ENCODE measurements at places on chromosomes 3 and 15.

DNA sequence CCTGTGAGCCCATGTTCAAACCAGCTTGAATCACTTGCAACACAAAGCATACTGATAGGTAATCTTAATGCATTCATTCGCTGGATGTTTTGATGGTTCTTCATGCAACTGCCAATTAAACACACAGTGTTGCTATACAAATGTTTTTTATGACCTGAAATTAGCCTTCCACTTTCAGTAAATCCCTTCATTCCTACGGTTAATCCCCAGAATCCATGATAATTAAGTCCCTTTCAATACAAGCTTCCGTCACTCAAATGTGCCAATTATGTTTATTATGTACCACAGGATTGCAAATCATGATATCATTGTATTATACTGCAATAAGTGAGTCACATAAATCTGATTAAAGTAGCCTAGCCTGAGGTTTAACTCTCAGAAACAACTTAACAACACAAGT lies 14.5 kb upstream of the LYZL4 start:
- no peak for DNase-seq

DNA sequence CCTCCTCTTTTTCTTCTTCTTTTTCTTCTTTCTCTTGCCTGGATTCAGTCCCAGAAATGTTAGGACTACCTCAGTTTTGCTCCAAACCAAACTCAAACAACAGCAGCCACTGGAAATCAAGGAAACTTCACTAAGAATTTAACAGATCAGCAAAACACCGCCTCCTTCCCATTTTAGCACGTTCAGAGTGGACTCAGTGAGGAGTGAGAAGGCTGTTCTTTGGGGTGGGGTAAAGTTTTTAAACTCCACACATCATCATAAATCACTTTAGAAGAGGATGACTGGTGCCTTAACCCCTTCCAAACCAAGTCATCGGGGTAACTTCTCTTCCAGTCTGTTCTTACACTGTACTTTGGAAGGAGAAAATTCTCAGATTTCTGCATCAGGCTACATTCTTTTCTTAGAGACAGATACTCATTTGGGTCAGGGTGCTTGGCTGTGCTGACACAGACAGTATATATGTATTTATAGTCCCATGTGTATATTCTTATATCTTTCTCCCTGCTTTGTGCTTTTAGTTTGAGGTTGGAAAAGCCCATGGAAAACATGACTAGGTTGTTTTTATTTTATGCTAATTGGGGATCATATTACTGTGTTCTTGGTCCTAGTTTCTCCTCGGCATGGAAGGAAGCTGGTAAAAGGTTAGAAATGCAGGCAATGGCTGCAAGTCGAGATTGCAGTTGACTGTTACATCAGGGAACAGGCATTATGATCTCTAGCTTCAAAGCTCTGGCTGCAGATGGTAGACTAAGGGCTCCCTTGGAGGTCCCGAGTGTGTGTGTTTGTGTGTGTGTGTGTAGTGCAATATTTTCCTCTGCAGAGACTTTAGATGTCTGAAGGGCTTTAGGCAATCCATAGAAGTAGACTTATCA lies at the start of gene CCDC80:
Gene CCDC80 (minus strand): TSS at position 214 of the 872 bp plus-strand sequence. CDS start 1,238 bp downstream, outside the sequence.
- no peak for DNase-seq

DNA sequence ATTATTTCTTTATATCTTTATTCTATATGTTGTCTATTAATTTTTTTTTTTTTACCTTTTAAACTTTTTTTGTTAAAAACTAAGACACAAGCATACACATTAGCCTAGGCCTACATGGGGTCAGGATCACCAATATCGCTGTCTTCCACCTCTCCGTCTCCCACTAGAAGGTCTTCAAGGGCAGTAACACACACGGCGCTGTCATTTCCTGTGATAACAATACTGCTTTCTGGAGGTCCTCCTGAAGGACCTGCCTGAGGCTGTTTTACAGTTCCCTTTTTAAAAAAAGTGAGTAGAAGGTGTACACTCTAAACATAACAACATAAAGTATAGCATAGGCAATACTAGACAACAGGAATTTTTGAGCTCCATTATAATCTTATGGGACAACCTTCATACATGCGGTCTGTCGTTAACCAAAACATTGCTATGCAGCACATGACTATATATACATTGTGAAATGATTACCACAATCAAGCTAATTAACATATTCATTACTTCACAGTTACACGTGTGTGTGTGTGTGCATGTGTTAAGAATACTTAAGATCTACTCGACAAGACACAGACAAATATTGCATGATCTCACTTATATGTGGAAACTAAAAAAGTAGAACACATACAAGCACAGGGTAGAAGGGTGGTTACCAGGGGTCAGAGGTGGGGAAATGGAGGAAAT lies 20.8 kb downstream of the RAB6B start:
- DNase-seq: no peak

- no peak for DNase-seq
Measured at GRCh38 chr3:107013641-107014040, 363.6 kb upstream of the CCDC54 start.

DNA sequence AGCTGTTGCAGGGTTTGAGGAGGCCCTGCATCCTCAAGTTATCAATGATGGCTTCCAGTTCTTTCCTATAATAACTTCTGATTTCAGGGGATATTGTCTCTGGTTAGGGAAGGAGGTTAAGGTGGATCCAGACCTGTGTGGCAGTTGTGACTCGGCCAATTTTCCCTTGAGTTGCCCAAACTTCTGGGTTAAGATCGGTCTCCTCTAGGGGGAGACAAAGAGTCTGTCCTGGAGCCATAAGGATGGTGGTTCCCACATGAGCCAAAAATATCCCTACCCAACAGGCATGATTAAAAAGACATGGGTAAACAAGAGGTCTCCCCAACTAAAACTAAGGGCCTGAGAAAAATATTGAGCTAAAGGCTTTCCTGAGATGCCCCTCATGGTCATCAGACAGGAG lies 227.5 kb upstream of the MDFIC2 start:
- no peak for DNase-seq

DNA sequence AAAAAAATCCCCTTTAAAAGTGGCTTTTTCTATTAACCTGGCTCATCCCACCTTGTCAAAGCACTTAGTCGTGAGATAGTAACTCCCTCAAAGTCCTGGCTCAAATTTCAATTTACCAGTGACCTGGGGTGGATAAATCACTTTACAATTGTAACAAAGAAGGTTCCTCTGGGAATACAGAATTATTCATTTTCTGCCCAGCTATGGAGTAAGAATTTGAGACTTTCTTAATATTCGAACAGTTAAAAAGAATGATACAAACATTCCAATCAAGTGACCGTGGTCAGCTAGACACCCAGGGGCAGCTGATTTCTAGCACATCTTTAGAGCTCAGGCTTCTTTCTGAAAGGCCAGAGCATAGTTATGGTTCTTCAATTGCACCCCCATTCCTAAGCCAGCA lies 291.0 kb upstream of the TGFBR2 start:
- no peak for DNase-seq

GRCh38 chr3:52710512-52710911 lies 4.6 kb downstream of the SPCS1 start:
- DNase-seq: no peak

DNA sequence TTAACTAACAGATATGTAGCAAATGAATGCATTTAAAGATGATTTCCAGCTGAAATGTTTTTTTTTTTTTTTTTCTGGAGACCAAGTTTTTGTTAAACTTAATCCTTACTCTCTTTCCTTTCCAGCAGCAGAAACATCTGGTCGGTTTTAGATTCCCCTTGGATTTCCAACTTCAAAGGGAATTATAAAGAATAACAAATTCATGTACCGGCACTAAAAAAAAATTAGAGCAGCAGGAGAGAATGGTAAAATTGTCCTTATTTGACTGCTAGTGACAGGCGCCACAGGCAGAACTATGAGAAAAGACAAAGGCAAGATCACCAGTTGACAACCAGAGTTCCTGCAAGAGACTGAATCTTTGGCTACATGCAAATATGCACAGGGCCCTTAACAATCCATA lies 393.3 kb downstream of the TIGIT start:
- no peak for DNase-seq

DNA sequence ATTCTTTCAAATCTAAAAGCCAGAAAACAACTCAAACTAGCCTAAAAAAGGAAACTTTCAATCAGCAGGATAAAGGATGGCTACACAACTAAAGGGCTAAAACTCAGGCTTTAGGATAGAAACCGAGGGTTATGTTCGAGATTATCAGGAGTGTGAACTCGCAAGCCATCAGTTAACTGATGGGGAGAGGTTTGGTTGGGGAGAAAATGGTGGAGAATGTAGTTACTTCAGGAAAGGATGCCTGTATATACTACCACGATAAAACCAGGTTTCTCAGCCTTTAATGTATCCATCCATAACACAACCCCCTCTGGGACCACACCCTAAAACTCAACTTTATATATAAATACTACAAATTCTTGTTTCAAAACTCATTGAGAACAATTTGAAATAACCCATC lies 22.2 kb downstream of the TRA2B start:
- DNase-seq: no peak

DNA sequence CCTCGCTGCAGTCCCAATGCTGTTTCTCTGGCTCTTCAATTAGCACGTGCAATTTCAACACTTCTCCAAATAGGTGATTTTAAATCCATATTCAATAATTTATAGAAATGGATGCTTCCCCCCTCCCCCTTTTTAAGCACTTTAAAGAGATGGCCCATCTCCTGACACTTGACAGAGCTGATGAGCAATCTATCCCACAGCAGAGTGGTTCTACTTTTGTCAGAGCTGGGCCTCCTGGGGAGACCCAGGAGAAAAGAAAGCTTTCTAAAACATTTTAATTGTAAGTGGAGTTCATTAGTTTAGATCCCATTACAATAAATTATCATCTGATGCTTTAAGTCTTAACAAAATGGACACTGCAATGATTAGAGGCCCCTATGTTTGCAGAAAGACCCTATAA lies 127.7 kb downstream of the SHQ1 start:
- no peak for DNase-seq

DNA sequence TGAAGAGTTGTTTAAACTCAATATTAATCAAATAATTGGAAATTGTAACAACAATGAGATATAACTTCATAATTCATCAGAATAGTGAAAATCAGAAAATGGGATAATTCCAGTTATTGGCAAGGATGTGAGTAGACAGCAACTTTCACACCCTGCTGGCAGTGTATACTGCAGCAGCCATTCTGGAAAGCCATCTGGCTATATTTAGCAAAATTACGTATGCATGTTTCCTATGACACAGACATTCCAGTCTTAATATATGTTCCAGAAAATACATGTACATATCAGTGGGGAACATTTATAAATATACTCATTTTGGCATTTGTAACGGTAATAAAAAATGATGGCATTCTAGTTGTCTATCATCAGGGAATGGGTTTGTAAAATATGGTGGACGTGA lies 564.1 kb downstream of the GBE1 start:
- DNase-seq: no peak

GRCh38 chr3:79555655-79556054 lies 212.1 kb downstream of the ROBO1 start:
- DNase-seq: no peak

DNA sequence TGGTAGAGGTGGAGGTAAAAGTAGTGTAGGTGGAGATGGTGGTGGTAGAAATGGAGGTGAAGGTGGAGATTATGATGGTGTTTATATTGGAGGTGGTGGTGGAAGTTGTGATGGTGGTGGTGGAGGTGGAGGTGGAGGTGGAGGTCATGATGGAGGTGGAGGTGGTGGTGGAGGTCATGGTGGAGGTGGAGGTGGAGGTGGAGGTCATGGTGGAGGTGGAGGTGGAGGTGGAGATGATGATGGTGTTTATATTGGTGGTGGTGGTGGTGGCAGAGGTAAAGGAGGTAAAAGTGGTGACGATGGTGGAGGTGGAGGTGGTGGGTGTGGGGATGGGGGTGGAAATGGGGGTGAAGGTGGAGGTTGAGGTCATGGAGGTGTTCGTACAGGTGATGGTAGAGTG lies 107.8 kb downstream of the ASB7 start:
- DNase-seq: no peak

DNA sequence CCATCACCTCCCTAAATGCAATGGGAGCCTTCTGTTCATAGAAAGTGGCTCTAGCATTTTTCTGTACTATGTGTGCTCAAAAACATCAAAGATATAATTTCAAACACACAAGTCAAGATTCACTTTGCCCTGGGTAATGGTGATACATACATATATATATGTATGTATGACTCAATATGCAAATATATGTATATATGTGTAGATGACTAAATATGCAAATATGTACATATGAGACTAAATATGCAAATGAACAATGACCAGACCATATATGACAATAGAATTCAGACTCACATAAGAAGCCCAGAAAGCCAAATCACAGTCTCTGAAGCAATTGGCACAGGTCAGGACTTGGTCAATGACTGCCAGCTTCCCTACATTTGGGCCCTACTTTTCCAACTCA lies 36.9 kb upstream of the SNRK start:
- DNase-seq: no peak

GRCh38 chr3:180909369-180910127 lies 2.9 kb upstream of the FXR1 start:
- no peak for DNase-seq

- no peak for DNase-seq
Measured at GRCh38 chr3:111882799-111883198, 23.7 kb downstream of the PHLDB2 start.

DNA sequence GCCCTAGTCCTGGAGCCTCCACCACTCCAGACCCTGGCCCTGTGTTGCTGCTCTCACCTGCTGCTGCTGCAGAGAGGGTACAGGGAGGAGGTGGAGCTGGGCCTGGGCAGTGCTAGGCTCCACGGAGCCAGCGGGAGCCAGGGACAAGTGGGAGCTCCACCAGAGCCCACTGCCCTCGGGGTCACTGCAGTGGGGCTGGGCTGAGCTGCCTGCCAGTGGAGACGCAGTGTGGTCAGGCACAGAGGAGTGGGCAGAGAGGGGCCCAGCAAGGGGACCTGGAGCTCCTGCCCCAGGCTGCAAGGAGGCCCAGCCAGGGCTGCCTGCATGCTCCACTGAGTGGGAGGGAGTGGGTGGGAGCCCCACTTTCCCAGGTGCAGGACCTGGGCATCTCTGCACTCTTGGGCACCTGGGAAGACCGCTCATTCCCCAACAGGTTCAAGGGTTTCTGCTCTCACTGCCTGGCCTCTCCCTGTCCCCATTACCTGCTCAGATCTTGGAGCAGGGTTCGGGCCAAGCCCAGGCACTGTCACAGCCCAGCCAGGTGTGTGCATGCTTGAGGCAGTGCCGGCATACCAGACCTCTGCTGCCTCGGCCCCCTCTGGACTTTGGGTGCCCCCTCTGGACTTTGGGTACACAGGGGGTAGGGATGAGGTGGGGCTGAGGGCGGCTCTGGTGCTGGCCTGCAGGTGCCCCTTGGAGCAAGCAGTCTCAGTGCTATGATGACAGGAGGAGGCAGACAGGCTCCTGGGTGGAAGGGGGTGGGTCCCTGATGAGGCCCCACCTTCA lies 308.0 kb downstream of the DOCK3 start:
- DNase-seq: no peak

GRCh38 chr3:23993556-23994243 lies 48.6 kb downstream of the NR1D2 start:
- DNase-seq: no peak

- peak; percentile 9 for DNase-seq
Measured at GRCh38 chr3:139120086-139121056, 75.7 kb upstream of the PRR23C start.

- DNase-seq: no peak
Measured at GRCh38 chr15:81449836-81450474, 75.9 kb upstream of the TMC3 start.

- DNase-seq: no peak
Measured at GRCh38 chr3:157127831-157128767, 31.8 kb downstream of the CCNL1 start.
